ENCODE measurements at places on chromosomes 1 and 21.

- no peak for DNase-seq
Measured at GRCh38 chr1:52294580-52294979, 71.4 kb downstream of the CC2D1B start.

- no peak for DNase-seq
Measured at GRCh38 chr1:171256940-171257606, 8.8 kb downstream of the FMO1 start.

- DNase-seq: no peak
Measured at GRCh38 chr1:3463013-3463385, 8.5 kb downstream of the ARHGEF16 start.

DNA sequence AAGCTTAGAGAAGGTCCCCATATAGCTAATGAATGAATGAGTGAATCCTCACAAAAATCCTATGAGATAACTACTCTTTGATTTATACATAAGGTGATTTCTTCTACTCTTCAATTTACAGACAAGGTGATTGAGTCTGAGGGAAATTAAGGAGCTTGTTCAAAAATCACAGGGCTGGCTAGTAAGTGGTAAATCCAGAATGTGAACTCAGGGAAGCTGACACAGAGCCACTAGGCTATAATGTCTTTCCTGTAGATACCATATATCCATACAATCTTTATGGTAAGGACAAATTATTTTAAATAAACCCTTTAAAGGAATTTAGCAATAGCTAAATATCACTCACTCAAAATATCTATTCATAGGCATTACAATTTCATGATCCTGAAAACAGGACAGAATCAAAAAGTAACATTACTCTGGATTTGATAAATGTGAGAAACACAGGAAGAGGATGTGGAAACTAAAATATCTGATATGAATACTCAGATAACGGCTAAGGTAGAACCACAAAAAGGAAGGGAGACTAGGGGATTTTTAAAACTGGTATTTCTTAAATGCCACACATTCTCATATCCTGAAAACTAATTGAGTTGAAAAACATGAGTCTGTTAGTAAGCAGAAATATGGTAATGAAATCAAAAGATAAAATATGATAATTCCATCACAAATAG lies 108.2 kb downstream of the NBPF12 start:
- no peak for DNase-seq

GRCh38 chr1:146039844-146040194 lies 18.3 kb upstream of the HJV start:
- no peak for DNase-seq

GRCh38 chr1:110928191-110928590 lies 35.5 kb downstream of the LRIF1 start:
- DNase-seq: no peak

DNA sequence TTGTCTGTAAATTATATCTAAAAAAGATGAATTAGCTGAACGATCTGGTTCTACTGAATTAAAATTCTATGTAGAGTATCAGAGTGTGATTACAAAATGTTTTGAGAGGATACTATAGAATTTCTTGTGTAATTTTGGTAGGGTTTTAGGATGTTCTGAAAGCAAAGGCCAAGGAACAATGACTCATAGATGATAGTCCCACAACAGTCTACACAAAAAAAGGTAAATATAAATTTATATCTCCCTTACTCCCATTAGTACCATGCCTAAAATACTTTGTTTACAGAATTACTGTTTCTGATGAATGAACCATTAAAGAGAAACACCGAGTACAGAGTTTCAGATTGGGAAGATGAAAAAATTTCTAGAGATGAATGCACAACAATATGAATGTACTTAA lies 9.5 kb downstream of the EDEM3 start:
- DNase-seq: no peak

- no peak for DNase-seq
Measured at GRCh38 chr1:76390456-76390855, 315.9 kb downstream of the ST6GALNAC3 start.
